ENCODE measurements at places on chromosomes 16 and 17.

DNA sequence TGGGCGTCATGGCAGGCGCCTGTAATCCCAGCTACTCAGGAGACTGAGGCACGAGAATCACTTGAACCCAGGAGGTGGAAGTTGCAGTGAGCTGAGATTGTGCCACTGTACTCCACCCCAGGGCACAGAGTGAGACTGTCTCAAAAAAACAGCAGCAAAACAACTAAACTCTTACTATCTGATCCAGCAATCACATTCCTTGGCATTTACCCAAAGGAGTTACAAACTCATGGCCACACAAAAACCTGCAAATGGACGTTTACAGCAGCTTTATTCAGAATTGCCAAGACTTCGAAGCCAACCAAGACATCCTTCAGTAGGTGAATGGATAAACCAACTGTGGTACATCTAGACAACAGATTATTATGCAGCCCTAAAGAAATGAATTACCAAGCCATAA lies 4.0 kb downstream of the SIAH1 start:
- DNase-seq, result no peak

GRCh38 chr16:83046664-83047063 lies 419.9 kb downstream of the CDH13 start:
- no peak for DNase-seq

- no peak for DNase-seq
Observed at GRCh38 chr16:14026572-14027285, 44.4 kb upstream of the MRTFB start.

GRCh38 chr17:82751171-82751570 lies 694 bp upstream of the TBCD start:
- DNase-seq, result no peak

DNA sequence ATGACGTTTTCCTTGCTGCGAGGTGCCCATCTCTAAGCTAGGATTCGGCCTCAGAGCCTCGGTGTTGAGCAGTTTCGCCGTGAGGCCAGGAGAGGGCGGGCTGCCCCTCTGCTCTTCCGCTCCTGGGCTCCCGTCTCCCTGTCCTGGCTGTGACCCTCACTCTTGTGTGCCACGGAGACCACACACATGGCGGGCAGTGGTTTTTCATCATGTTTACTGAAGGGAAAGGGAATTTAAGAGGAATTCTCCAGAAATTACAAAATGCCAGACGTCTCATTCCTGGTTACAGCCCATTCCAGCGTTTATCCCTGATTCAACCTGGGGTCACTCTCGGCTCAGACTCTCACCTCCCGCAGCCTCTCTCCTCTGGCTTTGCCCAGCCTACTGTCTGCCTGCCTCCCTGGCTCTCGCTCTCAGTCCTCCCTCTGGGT lies 96.8 kb upstream of the ELAC2 start:
- no peak for DNase-seq

DNA sequence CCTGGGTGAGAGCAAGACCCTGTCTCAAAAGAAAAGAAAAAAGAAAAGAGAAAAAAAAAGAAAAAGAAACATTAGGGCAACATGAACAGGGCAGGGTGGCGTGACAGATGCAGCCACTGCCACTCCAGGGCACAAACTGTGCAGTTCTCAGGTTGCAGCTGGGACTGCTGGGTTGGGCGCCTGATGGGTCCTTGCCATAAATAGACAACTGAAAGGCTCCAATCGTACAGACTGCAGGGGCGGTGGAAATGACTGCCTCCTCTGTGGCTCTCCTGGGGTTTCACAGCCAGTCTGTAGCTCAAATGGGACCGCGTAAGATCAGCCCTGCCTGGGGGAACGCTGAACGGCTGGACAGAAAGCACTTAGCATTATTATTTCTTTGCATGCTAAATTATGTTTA lies 130.7 kb downstream of the CPPED1 start:
- no peak for DNase-seq

DNA sequence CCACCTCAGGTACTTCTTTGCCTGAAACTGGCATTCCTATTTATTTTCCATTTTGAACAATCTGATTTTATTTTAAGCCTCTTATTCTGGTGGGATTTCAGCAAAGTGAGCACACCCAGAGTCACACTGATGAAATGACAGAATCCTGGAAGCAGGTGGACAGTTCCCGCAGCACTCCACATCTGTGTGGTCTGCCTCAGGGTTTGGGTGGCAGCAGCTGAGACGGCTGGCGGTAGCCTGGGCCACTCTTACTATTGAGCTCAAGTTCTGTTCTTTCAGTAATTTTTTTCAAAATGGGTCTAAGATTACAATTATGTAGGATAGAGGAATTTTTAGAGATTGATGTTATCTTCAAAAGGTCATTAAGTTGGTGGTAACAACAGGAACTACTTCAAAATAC lies 32.5 kb upstream of the ENDOV start:
- no peak for DNase-seq

DNA sequence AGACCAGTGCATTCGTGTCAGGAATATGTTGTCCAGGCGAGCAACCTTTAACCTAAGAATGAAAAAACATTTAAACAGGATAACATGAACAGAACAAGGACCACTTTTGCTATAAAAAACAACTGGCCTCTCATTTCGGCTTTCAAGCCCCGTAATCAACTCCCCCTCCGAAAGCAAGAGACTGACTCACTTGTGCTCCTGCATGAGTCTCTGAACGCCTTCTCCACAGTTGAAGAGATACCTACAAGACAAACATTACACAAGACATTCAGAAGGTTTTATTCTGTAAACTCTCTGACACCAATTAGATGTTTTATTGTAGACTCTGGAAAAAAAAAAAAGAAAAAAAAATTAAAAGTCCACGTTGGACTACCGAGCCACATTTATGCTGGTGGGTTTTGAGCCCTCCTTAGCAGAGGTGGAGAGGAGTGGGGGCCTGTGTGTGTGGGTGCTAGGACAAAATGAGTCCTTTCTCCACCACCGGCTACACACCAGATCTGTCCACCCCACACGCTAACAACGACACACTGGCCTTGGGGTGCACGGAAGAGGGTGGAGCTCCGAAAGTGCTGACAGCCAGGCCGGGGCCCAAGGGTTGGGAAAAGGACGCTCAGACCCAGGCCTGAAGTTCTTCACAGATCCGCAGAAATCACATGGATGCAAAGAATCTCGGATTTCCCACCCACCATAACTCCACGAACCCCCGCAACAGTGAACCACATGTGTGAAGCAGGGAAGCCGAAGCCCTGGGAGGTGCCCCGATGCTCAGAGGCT lies 759 bp downstream of the ELAC2 start:
- DNase-seq, result no peak

DNA sequence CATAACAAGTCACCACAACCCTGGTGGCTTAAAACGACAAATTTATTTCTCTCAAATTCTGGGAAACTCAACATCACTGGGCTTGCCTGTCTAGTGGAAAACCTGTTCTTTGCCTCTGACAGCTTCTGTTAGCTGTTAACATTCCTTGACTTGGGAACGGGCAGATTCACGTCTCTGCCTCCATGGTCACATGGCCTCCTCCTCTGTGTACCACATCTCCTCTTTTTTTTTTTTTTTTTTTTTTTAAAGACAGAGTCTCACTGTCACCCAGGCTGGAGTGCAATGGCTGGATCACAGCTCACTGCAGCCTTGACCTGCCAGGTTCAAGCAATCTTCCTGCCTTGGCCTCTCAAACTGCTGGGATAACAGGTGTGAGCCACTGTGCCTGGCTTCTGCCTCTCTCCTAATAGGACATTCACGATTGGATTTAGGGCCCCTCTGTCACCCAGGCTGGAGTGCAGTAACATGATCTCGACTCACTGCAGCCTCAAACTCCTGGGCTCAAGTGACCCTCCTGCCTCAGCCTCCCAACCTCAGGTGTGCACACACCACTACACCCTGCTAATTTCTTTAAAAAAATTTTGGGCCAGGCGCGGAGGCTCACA lies 11.7 kb upstream of the LLGL1 start:
- no peak for DNase-seq

DNA sequence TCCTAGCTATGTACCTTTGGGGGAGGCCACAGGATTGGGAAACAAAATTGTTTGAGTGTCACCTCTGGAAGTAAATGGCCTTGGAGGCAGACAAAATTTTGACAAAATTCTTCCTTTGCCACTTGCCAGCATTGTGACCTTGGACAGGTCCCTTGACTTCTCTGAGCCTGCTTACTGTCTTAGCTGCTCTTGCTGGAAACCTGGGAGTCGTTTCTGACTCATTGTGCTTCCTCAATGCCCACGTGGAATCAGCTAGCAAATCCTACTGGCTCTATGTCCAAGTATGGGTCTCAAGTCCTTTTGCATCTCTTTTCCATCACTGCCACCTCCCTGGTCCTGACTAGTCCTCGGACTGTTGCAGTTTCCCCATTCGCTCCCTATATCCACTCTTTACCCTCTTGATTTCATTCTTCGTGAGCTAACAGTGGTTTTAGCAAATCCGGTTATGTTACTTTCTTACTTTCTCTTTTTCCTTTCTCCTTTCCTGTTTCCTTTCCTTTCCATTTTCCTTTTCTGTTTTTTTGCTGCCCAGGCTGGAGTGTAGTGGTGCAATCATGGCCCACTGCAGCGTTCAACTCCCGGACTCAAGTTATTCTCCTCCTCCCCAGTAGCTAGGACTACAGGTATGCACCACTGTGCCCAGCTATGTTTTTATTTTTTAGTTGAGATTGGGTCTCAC lies 68.1 kb upstream of the LGALS9 start:
- DNase-seq, result no peak

- DNase-seq, result no peak
Observed at GRCh38 chr17:77544347-77545110, 403.8 kb downstream of the SEC14L1 start.

DNA sequence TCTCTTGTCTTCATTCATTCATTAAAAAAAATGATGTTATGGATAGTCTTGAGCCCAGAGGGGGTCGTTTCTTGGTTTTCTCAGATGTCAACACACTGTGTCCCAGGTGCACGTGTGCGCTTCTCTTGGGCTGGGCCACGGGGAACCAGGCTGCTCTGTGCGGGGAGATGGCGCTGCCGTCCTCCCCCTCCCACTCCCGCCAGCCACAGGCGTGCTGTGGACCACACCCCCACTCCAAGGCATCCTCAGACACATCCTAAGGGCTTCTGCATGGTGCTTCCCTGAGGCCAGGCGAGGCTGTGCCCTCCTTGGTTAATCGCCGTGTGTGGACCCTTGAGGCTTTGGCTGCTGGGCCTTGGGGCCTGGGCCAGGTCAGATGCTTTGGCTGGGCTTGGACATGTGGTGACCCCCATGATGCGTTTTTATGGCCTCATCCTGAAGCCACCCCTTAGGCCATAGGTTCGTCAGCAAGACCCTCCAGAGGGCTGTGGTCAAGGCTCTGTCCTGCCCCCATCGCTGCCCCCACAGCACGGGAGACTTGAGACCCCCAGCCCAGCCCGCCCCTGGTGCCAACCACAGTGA lies 245.7 kb upstream of the CIBAR2 start:
- DNase-seq, result no peak

DNA sequence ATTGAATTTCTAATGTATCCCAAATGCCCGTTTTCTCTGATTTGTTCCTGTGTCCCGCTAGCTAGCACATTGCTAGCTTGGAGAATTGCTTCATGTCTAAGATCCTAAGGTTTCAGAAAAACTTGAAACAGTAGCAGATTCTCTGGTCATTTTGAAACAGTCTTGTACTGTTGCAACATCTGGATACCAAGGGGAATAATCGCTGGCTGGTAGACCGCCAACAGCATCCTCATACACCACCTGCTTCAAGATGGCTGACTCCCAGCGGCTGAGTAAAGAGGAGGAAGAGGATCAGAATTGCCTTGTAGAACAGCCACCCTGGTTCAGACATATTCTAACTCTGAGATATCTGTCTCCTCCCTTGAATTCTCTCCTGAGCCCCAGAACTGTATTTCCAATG lies 226.7 kb upstream of the ELAC2 start:
- no peak for DNase-seq

DNA sequence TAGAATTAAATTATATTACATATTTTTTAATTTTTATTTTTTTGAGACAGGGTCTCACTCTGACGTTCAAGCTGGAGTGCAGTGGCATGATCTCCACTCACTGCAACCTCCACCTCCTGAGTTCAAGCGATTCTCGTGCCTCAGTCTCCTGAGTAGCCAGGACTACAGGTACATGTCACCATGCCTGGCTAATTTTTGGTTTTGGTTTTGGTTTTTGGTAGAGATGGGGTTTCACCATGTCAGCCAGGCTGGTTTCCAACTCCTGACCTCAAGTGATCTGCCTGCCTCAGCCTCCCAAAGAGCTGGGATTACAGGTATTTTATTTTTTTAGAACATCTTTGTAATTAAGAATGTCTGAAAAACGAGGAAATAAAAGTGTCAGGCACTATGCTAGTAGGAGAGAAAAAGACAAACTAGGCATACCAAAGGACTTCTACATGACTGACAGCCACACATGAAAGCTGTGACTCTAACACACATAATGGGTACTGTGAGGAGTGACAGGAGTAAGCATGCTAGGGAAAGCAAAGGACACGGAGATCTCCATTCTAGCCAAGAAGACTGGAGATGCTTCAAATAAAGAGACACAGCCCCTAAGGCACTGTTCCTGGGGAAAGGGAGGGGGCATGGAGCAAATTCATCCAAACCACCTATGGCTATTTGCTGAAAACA lies 7.3 kb downstream of the GNA13 start:
- DNase-seq, result no peak

DNA sequence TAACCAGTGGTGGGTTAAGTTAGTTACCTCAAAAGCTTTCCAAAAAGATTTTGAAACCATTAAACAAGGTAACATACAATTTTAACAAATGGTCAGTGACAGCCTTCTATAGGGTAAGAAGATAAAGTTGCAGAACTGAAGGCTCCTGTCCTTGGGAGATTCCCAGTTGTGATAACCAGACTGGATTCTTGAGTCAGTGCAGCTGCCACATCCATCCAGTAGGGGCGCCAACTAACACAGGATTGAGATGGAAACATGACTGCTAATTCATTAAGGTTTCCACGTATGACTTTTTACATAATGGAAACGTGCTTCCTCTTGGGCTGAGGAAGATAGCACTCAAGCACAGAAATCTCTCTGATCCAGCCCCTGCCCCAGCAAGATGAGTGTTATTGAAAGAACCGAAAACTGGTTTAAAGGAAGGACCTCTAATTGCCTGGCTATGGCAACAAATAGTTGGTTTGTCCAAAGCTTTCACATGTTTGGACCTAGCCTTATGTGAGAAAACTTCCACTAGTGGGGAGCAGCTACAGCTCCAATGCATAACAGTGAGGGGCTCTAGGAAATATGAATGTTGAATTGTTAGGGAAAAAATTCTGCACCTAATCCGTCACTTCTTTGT lies 269.8 kb upstream of the MYOCD start:
- DNase-seq, result no peak

GRCh38 chr17:70290770-70291169 lies 121.4 kb downstream of the KCNJ2 start:
- DNase-seq, result no peak

DNA sequence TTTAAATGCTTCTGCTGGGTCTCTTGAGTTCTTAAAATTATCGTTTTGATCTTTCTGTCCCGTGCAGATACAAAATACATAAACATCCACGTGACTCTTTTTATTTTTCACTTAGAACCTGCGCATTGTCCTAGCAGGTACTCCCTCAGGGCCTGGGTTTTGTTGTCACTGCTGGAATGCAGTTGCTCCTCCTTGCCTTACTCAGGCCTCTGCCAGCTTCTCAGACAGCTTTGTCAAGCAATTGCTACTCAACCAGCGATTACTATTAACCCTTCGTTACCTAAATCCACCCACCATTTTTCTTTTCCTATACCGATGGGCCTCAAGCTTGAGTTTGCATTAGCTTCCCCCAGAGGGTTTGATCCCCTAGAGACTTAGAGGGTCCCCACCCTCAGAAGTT lies 405.9 kb upstream of the RBFOX1 start:
- DNase-seq, result no peak

Data from stimulated activated CD8-positive, alpha-beta memory T cell treated with anti-CD3 and anti-CD28 coated beads, Interleukin-7, amount 100 ng/mL, for 48 hours (primary cell).